ENCODE measurements at places on chromosomes 2 and 18.

DNA sequence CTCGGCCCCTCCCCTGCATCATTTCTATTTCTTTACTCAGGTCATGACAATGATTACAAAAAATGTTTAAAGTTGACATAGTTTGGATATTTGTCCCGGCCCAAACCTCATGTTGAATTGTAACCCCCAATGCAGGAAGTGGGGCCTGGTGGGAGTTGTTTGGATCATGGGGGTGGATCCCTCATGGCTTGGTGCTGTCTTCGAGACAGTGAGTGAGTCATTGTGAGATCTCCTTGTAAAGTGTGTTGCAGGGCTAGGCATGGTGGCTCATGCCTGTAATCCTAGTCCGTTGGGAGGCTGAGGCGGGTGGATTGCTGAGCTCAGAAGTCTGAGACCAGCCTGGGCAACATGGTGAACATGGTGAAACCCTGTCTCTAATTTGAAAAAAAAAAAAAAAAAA, 9.2 kb upstream of the MAP4K4 start:
- DNase-seq: no peak

GRCh38 chr18:23300231-23300805, 152.8 kb upstream of the RIOK3 start:
- no peak for DNase-seq

- peak; percentile 79 for DNase-seq
Observed at GRCh38 chr2:26692279-26692896, at the start of gene KCNK3. TSS of gene KCNK3 (plus strand) at chr2:26692722. CDS start at chr2:26692876, 154 bp downstream.

DNA sequence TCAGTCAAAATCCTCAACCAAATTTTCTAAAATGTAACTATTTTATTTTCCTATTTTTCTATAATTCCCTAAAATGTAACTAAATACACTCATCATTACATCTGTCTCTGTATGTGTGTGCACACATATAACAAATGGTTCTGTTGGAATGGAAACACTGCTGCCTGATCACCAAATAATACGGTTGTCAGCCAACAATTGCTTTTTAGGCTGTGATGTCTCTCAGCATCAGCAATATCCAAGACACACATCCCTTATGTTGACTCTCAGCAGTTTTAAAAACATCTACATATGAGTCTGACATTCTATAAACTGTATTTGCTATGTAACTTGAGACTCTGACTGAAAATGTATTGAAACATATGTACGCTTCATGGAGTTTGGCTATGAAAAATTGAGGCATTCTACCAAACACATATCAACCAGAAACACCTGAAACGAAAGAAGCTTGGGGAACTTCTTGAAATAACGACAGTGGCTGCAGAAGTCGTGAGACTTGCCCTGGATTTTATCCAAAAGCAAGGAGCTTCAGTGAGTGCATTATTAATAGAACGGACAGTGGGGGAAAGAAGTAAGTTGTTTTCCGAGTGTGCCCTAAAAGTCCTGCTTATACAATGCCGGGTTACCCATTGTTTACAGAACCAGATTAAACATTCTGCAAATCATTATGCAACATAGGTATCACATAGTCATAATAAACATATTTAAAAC, 110.2 kb upstream of the ITGB6 start:
- no peak for DNase-seq

DNA sequence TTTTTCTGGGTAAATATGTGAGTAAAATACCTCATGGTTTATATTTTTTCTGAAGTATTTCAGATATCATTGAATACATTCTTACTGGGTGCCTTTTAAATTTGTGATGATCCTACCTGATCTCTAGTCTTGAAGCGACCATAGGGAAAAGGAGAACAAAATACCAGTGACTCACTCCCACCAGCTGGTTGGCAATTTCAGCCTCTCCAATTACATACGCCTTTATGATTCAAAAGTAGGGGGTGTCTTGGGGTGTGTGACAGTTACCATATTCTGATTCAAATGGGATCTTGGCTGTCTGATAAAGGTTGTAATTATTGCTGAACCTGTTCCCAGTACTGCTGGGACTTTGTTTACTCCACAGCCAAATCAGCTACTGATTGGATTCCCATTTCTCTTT, 175.9 kb upstream of the NXPH2 start:
- no peak for DNase-seq

DNA sequence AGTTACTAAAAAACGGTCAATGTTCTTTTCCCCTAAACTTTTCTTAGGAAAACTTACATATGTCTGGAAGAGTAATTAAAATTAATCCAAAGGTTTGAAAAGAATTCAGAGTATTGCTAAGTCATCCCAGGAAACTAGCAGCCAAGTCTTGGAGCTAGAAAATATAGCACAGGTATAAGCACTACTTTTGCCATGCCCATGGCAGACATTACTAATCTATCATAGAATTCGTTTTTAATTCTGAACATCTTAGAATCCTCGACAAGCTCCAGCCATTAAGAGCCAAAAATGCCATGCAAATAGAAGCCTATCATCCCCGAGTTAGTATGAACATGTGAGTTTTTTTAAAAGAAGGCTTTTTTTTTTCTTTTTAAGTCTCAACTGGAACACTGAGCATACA, 395.0 kb downstream of the ZEB2 start:
- no peak for DNase-seq

DNA sequence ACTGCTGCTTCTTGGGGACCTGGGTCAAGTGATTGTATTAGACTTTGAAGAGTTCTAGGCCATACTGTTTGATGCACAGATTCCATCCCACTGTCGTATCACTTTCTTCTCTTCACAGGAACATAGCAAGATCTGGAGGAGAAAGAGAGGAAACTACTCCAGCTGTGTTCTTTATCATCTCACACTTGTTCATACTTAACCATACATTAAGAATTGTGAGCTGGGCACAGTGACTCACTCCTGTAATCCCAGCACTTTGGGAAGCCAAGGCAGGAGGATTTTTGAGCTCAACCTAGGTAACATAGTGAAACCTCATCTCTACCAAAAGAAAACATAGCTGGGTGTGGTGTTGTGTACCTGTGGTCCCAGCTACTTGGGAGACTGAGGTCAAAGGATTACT, 111.7 kb downstream of the PARD3B start:
- DNase-seq: no peak

- peak; percentile 50 for DNase-seq
Observed at GRCh38 chr2:28956415-28956826, 24.7 kb upstream of the TOGARAM2 start.

DNA sequence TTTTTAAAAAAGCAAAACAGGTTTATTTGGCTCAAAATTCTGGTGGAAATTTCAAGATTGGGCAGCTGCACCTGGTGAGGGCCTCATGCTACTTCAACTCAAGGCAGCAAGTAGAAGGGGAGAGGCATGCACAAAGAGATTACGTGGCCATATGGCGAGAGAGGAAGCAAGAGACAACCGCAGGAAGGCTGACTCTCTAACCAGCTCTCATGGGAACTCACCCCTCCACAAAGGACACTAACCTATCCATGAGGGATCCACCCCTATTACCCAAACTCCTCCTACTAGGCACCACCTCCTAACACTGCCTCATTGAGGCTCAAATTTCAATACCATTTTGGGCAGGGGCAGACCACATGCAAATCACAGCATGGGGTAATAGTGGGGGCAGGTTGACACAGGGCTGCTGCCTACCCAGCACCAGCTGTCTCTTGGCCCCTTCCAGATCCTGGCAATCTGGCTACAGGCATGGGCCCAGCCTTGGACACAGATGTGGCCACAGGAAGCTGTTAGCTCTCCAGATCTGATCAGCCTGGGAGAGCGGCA, 2.0 kb upstream of the CAPN10 start:
- peak; percentile 84 for DNase-seq

All from GM13977 (cell line).